Heart left ventricle (tissue), 16 donors: ENCODE measurements at places on chromosomes 13 and 19.

DNA sequence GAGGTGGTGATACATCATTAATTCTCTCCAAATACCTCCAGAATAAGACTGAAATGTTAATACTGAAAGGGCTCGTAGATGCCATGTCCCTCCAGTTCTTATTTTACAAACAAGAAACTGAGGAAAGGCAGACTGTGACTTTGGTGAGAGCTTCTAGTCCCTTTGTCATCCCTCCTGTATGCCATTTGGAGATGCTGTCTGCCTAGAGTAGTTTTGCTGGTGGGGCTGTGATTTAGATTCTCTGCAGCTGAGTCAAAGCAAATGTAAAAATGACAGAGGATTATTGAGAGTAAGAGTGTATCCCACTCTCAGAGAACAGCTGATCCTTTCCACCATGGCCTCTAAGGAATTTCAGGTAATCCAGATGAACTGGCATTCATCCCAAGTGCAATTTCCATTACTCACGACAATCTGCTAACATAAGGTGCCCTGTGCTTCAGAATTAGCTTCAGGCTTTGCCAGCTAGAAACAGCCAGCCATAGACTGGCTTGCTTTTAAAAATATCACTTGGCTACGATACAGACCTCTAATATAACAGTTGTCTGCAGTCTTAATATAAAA, 16.8 kb downstream of the PABPC3 start:
- DNase-seq, result no peak
- H3K27me3 ChIP-seq, result peaks cover 23% of the 10 kb centered on the region
- H3K4me3 ChIP-seq, result no peak overlapping the region
- no peaks in the 10 kb centered on the region for H3K4me1 ChIP-seq

DNA sequence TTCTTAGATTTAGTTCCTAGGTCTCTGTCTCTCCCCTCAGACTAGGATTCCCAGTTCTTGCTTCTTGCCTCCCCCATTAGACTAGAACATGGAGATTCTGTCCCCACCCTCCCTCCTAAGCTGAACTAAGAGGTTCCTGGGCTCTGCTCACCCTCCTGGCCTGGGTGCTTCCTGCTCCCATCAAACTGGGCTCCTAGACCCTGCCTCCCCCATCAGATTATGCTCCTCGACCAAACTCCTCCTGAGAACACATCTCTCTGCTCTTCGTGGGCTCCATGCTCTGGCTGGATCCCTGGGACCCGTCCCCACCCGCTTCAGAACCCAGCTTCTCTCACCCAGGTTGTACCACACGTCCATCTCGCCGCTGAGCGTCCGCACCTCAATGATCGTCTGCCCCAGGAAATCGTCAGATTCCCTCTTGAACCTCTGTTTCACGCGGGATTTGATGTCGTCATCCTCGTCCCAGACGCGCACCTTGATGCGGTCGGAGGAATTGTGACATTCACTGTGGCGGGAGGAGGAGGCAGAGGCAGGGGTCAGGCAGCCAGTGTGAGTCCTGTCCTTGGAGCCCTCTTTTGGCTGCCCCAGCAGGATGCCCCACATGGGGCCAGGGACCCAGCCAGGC, 42.7 kb downstream of the UNC13A start:
- no peak overlapping the region for H3K27ac ChIP-seq
- no peak for DNase-seq
- H3K27me3 ChIP-seq, result peaks cover 25% of the 10 kb centered on the region

- H3K36me3 ChIP-seq, result no peaks in the 10 kb centered on the region
- no peak for DNase-seq
- no peak overlapping the region for H3K4me3 ChIP-seq
- no peaks in the 10 kb centered on the region for H3K27me3 ChIP-seq
Observed at GRCh38 chr13:66751691-66752090, 478.4 kb downstream of the PCDH9 start.

- no peak overlapping the region for H3K4me3 ChIP-seq
- H3K27me3 ChIP-seq, result no peaks in the 10 kb centered on the region
- no peaks in the 10 kb centered on the region for H3K36me3 ChIP-seq
Observed at GRCh38 chr13:23516702-23517101, 53.5 kb upstream of the TNFRSF19 start.

- no peaks in the 10 kb centered on the region for H3K36me3 ChIP-seq
- peak; percentile 75 for DNase-seq
- H3K4me1 ChIP-seq, result peaks cover 39% of the 10 kb centered on the region
- H3K27ac ChIP-seq, result no peak within 1 kb of the TSS
- no peak within 1 kb of the TSS for H3K4me3 ChIP-seq
Observed at GRCh38 chr13:27792393-27793218, at the start of gene GSX1. TSS of gene GSX1 (plus strand) at chr13:27792483. CDS start at chr13:27792691, 208 bp downstream.

DNA sequence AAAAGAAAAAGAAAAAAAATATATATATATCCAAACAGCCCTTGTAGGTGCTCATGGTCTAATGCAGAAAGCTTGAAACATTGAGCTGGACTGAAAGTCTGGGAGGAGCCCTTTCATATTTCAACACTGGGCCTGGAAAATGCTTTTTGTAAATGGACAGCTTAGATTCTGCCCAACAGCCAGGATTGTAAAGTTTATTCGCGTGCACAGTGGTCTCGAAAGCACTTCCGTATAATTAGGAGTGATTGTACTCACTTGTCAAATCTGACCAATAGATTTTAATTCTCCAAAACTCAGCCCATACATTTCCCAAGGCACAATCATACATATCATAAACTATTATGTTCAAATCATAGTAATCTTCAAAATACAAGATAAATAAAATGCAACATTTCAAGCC, 260.1 kb downstream of the COL4A1 start:
- H3K27me3 ChIP-seq, result no peaks in the 10 kb centered on the region
- no peaks in the 10 kb centered on the region for H3K4me1 ChIP-seq
- H3K27ac ChIP-seq, result no peak overlapping the region
- DNase-seq, result no peak

- H3K27me3 ChIP-seq, result no peaks in the 10 kb centered on the region
- no peak overlapping the region for H3K27ac ChIP-seq
- H3K36me3 ChIP-seq, result peaks cover 57% of the 10 kb centered on the region
Observed at GRCh38 chr13:46039411-46040182, 12.9 kb downstream of the ZC3H13 start.

DNA sequence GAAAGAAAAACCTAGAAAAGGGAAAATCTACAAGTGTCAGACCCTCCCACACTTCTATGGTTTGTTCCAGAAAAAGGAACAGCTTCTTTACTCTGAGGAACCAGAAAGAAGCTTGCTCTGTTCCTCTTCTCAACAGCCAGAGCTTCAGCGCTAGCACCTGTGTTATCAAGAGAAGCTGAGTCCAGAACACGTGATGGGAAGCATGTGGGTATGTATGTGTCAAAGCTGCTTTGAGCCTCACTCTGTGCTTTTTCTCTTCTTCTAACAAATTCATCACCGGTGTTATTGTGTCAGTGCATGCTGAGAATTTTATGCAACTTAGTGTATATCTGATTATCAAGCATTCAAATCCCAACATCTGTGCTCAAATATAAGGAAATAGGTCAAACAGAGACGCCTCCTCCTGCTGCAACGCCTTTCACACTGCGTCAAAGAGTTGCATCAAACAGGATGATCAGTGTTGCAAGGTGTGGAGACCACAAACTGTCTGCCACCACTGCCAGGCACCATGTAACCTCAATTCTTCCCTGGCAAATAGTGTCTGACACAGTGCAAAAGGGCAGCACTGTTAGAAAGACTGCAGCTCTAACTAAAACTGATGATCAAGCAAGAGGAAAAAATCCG, 83.9 kb downstream of the LRRC63 start:
- H3K4me1 ChIP-seq, result peaks cover 21% of the 10 kb centered on the region
- peak overlapping the region; percentile 32 for H3K27ac ChIP-seq
- DNase-seq, result peak; percentile 26
- no peaks in the 10 kb centered on the region for H3K36me3 ChIP-seq
- H3K27me3 ChIP-seq, result no peaks in the 10 kb centered on the region
- H3K4me3 ChIP-seq, result no peak overlapping the region

DNA sequence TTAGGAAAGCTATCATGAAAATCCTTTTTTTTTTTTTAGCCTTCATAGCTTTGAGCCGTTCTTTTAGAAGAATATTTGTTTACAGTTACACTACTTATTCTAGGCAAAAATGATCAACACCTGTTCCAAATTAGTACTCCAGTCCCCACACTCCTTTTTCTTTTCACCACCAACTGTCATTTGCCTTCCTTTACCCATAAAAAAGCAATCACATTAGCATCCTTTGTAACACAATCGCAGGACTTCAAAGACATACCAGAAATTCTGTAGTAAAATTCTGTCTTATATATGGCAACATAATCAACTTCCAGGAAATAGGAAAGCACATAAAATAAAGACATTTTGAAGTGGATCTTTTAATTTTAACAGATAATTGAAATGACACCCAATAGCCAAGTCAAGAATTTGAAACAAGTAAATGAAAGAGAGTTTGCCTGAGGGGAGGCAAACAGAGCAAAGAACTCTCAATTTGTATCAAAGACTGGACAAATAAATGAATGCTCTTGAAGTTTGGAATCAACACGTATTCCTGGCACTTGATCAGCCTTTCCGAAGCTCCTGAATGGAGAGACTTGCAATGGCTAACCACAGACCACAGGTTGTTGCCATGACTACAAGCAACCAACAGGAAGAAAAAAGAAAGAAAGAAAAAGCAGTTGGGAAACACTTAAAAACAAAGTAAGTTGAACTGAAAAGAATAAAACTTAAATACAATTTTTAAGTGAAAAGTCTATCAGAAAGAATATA, 206.8 kb downstream of the PCDH9 start:
- H3K27me3 ChIP-seq, result no peaks in the 10 kb centered on the region
- H3K4me3 ChIP-seq, result no peak overlapping the region

DNA sequence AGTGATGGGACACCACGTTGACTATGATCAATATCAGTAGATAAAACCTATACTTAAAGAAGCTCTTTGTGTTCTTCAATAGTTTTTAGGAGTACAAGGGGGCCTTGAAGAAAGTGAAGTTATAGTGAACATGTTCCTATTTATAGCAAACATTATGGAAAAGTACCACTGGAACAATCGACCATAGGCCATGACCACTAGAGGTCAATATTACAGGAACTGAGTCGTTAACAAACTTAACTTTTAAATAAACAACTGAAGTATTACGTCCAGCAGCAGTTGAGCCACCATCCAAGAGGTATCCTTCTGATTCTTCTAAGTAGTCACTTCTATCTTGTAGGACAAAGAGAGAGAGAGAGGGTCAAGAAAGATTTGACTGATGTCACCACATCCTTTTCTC, 391.0 kb upstream of the SLITRK5 start:
- no peaks in the 10 kb centered on the region for H3K27me3 ChIP-seq
- no peaks in the 10 kb centered on the region for H3K36me3 ChIP-seq
- H3K27ac ChIP-seq, result no peak overlapping the region
- H3K4me3 ChIP-seq, result no peak overlapping the region
- no peak for DNase-seq

- H3K27me3 ChIP-seq, result no peaks in the 10 kb centered on the region
- no peaks in the 10 kb centered on the region for H3K36me3 ChIP-seq
Observed at GRCh38 chr19:38068826-38069225, 155.2 kb downstream of the DPF1 start.

DNA sequence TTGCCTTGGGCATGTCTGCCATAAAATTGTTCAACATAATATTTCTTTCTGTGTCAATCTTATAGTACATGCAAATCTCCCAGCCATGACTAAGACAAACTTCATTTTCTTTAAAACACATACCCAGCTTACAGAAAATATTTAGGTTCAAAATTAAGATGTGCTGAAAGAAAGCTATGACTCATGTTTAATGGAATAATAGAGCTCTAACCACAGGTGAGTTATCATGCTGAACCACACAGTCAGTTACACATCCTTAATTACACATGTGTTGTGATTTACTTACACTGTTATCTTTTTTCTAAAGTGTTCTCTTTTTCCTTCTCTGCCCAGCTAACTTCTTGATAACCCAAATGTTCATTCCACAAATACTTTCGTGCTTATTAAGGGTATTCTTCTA, 1831.2 kb downstream of the OLFM4 start:
- no peaks in the 10 kb centered on the region for H3K36me3 ChIP-seq
- DNase-seq, result no peak
- H3K27ac ChIP-seq, result no peak overlapping the region

GRCh38 chr13:28440774-28441504, 54.0 kb downstream of the FLT1 start:
- H3K27ac ChIP-seq, result no peak overlapping the region
- no peak overlapping the region for H3K4me3 ChIP-seq
- H3K36me3 ChIP-seq, result no peaks in the 10 kb centered on the region
- no peak for DNase-seq
- H3K27me3 ChIP-seq, result no peaks in the 10 kb centered on the region

- H3K27me3 ChIP-seq, result no peaks in the 10 kb centered on the region
- H3K4me3 ChIP-seq, result no peak overlapping the region
Observed at GRCh38 chr13:55577847-55578210, 1562.9 kb upstream of the PRR20A start.

DNA sequence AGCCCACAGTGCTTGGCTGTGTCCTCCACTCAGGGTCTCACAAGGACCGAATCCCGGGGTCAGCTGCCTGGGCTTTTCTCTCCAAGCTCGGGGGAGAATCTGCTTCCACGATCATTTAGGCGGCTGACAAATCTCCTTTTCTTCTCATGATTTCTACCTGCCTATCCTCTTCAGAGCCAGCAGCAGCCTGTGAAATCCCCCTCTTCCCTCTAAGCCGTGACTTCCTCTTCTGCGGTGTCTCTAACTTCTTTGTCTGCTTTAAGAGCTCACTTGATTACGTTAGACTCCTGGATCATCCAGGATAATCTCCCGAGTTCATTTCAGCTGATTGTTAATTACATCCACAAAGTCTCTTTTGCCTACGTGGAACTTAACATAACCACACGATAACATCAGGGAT, 22.5 kb upstream of the ZNF845 start:
- DNase-seq, result no peak
- no peak overlapping the region for H3K4me3 ChIP-seq
- no peaks in the 10 kb centered on the region for H3K36me3 ChIP-seq
- H3K4me1 ChIP-seq, result no peaks in the 10 kb centered on the region
- peaks cover 26% of the 10 kb centered on the region for H3K27me3 ChIP-seq
